ENCODE measurements at places on chromosomes 1 and 21.

- DNase-seq, result no peak
Observed at GRCh38 chr1:150282558-150282958, 204 bp downstream of the CIART start.

- no peak for DNase-seq
Observed at GRCh38 chr1:76759950-76760349, 107.3 kb upstream of the ST6GALNAC5 start.

GRCh38 chr1:187041104-187041503, 212.4 kb downstream of the PLA2G4A start:
- no peak for DNase-seq

DNA sequence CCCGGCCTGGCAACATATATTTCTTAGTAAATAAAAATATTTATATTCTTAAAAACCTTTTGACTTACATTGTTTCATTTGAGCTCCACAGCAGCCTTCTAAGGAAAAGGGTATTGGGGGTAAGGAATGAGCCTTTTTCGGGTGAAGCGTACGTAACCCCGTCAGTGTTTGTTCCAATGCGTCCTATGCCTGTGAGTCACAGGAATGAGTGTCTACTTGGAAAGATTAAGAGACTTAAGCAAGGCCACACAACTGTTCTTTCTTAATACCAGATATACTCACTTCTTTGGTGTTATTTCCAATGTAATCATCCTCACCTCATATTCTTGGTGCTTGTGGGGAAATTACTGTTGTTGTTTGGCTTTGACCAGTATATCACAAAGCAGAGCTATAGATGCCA, 22.7 kb downstream of the WDTC1 start:
- DNase-seq, result no peak

GRCh38 chr1:201191653-201192260, 1.1 kb downstream of the IGFN1 start:
- DNase-seq, result no peak

GRCh38 chr1:70930062-70930461, 117.6 kb downstream of the PTGER3 start:
- DNase-seq, result no peak

DNA sequence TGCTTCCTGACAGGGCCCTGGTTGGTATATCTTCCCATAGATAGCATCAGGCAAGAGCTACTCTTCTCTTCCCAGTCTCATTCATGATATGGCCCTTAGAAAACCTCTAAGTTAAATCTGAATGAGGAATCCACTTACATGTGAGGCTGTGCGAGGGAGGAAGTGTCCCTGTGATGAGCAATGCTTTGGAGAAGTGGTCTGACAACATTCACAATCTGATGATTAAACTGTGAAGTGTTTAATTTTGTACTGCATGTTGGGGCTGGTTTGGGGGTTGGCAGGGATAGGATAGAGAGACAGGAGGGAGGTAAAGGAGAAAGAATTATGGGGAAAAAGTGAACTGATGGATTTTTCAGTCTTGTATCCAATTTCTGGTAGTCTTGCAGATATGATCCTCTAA, 421.2 kb upstream of the DAB1 start:
- DNase-seq, result no peak

DNA sequence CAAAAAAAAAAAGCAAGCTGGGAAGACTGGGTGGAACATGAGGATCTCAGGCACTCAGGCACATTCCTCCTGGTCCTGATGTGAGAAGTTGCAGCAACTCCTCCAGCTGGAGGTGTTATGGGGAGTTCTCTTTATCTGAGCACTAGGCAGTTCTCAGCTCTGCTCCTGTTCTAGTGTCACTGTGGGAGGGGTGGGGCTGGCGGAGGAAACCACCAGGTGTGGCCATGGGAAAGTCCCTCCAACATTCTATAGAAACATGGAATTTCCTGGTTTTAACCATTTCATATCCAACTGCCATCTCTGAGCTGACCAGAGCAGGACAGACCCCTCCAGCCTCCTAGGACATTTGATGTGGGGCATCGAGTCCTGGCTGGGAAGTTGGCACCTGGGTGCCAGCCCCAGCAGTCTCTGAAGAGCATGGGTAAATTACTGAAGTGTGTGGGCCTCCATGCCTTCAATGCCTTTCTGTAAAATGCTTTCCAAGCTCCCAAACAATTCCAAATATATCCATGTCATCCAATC, 804 bp upstream of the IKBKE start:
- peak; percentile 60 for DNase-seq

- DNase-seq, result no peak
Observed at GRCh38 chr1:94072840-94073522, 48.0 kb downstream of the ABCA4 start.

GRCh38 chr1:60073605-60074278, at the start of gene C1orf87:
TSS of gene C1orf87 (minus strand) at chr1:60073770. CDS start at chr1:60072643, 1,127 bp downstream.
- no peak for DNase-seq

- DNase-seq, result no peak
Observed at GRCh38 chr21:33685613-33686197, 43.4 kb downstream of the ITSN1 start.

- DNase-seq, result no peak
Observed at GRCh38 chr1:75539230-75540116, 71.4 kb downstream of the SLC44A5 start.

GRCh38 chr1:58570817-58571216, 6.2 kb downstream of the TACSTD2 start:
- no peak for DNase-seq

GRCh38 chr21:45408271-45408791, 3.4 kb downstream of the COL18A1 start:
- DNase-seq, result no peak

- DNase-seq, result no peak
Observed at GRCh38 chr1:194069831-194070218, 883.4 kb upstream of the B3GALT2 start.

GRCh38 chr1:203643213-203644045, 16.8 kb downstream of the ATP2B4 start:
- DNase-seq, result no peak

GRCh38 chr1:233625510-233625981, 11.6 kb downstream of the KCNK1 start:
- DNase-seq, result no peak

DNA sequence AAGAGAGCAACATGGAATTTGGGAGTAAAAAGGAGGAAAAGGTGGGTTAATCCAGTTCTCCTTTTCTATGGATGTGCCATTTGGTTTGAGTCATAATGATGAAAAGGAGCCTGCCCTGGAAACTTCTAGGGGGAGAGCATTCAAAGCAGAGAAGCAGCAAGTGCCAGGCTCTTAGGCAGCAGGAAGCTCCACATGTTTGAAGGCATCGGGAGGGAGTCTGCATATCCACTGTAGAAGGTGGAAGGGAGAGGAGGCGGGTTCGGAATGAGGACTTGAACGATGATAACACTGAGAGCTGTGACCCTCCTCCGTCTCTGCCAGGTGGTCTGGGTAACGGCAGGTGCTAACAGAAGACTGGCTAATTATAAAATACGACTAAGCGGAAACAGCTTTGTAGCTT, 128.2 kb downstream of the RYR2 start:
- DNase-seq, result no peak

GRCh38 chr21:45353200-45353599, 51.8 kb upstream of the COL18A1 start:
- DNase-seq, result no peak

DNA sequence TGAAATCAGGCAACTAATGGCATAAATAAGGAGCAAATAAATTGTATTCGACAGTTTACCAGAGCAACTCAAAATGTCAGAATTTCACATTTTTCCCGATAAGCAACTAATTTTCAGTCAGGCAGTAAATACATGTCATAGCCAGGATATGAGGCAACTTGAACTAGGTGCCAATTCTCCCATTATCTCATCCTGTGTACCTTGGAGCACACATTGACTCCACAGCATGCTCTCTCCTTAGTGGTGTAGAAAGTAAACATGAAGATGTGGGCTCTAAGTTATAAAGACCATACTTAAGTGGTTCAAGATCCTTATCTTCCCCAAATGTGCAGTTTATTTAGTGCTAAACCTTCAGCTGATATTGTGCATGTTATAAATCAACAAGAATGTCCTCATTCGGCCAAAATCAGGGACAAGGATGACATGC, 197.8 kb downstream of the VAV3 start:
- DNase-seq, result no peak

DNA sequence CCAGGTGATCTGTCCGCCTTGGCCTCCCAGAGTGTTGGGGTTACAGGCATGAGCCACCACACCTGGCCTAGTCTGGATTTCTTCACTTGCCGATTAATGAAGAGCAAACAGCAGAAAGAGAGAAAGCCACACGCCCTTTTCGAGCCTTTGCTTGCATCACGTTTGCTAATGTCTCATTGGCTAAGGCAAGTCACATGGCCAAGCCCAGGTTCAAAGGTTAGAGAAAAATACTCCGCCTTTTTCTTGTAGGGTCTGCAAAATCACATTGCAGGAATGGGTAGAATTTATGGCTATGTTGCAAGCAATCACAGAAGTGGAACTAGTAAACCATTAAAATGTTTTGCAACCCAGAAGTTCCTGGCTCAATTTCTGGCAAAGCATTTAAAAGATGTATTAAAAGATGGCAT, 26.8 kb upstream of the BACH1 start:
- DNase-seq, result no peak

- no peak for DNase-seq
Observed at GRCh38 chr1:67441183-67441582, 11.0 kb upstream of the SERBP1 start.

- DNase-seq, result no peak
Observed at GRCh38 chr21:16145479-16145878, 415.7 kb downstream of the USP25 start.

GRCh38 chr1:47931395-47931794, 65.8 kb downstream of the TRABD2B start:
- DNase-seq, result no peak

DNA sequence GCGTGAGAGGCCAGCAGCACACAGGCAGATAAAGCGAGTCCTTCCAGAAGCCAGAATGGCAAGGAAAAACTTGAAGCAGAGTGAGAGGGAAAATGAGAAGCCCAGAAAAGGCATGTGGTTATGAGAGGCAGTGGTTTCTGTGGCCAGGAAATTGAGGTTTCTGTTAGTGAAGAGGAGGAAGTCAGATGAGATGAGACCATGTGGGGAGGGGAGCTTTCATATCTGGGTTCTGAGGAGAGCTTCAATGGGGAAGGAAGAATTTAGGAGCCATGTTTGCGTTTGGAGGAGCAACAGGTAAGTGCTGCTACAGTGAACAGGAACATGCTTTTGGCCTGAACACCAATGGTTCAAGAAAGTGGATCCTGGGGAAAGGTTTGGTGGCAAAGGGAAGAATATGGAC, 6.1 kb upstream of the CD1A start:
- DNase-seq, result peak; percentile 57

- peak; percentile 26 for DNase-seq
Observed at GRCh38 chr1:225842074-225842473, 32.1 kb downstream of the EPHX1 start.

DNA sequence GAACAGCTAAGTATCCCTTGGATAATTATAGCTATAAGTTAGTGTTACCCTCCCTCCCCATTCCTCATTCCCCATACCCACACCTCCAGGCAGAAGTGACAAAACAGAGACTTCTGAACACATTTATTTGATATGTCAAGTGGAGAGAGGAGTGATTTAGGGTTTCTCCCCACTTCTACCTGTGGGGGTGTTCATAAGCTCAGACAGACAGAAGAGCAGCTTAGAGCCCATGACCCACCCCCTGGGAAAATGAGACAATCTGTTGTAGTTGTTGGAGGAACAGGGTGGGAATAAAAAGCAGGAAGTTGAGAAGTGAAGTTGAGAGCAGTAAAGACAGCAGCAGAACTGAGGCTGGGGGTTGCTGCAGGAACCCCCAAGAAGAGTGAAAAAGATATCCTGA, 1.5 kb upstream of the LIX1L start:
- no peak for DNase-seq

DNA sequence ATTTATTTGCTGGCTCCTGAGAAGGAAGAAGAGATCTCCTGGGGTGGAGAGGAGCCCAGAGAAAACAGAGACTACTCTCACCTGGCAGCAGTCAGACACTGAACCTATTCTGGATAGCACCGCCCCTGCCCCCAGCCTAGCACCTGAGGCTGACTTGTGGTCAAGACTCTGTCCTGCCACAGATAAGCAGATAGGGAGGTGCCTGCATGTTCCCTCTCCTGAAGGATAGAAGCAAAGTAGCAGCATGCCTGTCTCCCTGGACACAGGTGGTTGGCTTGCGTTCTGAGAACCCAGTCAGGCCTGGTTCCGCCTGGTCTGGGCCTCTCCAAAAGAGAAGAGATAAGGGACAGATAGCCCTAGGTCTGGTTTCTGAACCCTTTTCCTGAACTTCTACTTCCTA, 1.3 kb upstream of the EFNA3 start:
- DNase-seq, result no peak

- DNase-seq, result no peak
Observed at GRCh38 chr1:193377472-193377871, 191.1 kb upstream of the B3GALT2 start.

DNA sequence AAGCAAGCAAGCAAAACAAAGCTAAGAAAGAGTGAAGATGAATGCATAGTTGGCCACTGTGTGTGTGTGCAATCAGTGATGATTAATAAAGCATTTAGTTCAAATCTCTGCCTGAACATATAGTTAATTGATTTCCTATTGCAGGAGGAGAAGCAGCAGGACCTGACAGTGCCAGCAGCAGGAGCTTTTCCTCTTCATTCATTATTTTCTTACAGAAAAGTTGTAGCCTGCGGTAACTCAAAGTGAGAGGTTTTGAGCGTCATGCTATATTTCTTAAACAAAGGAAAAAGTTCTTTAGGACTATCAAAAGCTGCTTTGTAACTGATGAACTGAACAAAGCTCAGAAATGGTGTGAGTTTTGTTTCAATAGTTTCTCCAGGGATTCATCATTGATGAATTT, 379.9 kb downstream of the PTBP2 start:
- no peak for DNase-seq

GRCh38 chr1:85224295-85224694, 23.5 kb upstream of the SYDE2 start:
- DNase-seq, result no peak

DNA sequence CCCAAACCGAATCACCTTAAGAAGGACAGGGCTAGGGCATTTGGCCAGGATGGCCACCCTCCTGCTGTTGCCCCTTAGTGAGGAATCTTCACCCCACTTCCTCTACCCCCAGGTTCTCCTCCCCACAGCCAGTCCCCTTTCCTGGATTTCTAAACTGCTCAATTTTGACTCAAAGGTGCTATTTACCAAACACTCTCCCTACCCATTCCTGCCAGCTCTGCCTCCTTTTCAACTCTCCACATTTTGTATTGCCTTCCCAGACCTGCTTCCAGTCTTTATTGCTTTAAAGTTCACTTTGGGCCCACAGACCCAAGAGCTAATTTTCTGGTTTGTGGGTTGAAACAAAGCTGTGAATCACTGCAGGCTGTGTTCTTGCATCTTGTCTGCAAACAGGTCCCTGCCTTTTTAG, 3.6 kb downstream of the BTG2 start:
- peak; percentile 72 for DNase-seq

DNA sequence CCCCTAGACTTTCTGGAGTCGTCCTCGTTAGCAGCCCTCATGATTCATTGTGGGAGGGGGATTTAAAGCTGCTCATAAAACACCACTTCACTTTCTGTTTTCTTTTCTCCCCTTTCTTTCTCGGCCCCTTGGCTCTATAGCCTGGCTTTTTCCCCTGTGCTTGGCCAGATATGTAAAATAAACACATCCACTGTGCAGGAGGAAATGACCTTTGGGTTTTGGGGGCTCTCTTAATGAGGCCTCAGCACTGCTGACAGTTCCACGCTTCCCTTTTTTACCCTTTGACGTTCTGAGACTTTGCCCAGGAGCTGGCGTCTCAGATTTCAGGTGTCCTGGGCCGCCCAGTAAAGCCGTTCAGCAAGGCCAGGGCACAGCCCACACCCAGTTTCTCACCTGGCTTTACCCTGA, 65.7 kb downstream of the RUNX3 start:
- no peak for DNase-seq

GRCh38 chr1:153805886-153806719, 30.9 kb downstream of the SLC27A3 start:
- DNase-seq, result no peak
